ENCODE measurements at places on chromosomes 6 and 20.
A peak's percentile ranks its signal among the peaks of the same experiment; 100 is the strongest.

GRCh38 chr6:105509506-105510331 lies 106.8 kb upstream of the PREP start:
- DNase-seq = no peak

- peak; percentile 38 for DNase-seq
These were observed 3.4 kb upstream of the TBC1D7 start for GRCh38 chr6:13331516-13332348.

DNA sequence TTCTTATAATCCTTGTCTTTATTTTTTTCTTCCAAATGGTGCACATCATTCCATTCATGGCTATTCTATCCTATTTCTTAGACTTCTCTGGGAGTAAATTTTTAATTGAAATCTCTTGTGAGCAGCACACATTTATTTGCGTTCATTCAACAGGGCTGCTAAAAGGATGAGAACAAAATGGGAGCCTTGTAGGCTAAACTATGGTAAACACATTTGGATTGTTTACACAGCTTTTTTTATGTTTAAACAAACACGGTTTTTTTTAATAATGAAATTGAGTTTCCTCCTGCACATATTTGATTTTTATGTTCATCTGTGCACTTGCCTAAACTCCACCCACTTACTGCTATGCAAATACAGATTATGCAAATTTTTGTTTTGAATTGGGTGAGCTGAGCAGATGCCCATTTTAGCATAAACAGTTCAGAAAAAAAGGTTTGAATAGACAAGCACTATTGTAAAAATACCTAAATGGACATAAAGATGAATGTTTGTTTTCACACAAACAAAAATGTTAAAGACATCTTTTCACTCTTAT lies 92.0 kb downstream of the OLIG3 start:
- peak; percentile 83 for DNase-seq

DNA sequence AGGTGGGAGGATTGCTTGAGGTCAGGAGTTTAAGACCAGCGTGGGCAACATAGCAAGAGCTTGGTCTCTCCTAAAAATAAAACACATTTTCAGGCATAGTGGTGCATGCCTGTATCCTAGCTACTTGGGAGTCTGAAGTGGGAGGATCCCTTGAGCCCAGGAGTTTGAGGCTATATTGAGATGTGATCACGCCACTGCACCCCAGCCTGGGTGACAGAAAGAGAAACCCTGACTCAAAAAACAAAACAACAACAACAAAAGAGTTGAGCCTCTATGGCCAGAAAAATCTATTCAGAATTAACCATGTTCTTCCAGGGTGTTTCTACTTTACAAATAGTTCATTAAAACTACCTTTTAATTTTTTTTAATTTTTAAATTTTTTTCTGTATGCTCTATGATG lies 60.6 kb downstream of the TIAM2 start:
- no peak for DNase-seq

DNA sequence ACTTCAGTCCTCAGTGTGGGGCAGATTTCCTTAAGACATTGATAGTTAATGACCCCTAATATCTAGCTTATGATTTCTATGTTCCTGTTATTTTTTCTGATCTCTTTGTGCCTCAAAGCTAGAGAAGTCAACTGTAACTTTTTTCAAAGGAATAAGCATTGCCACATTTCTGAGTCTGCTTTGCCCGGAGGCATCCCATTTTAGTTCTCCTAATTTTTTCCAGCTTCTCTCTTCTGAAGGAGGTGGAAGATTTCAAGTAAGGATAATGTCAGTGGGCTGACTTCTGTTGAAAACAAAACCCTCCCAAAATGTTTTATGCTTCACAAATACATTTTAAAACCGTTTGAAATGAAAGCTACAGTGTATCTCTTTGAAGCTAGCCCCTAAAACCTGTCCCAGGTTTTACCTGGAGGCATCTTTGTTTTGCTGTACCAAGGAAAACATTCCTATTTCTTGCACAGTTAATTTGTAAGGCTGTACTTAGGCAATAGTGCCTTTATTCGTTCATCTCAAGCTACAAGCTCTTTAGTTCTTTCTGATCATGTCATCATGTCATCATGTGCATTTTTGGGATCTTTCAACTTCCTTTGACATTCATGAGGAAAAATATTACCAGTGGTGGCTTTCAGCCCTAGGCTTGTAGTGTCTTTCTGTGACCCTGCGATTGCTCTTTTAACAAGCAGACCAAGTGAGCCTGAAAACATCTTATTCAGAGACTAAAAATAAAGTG lies 45.7 kb downstream of the TSPYL4 start:
- DNase-seq = no peak

DNA sequence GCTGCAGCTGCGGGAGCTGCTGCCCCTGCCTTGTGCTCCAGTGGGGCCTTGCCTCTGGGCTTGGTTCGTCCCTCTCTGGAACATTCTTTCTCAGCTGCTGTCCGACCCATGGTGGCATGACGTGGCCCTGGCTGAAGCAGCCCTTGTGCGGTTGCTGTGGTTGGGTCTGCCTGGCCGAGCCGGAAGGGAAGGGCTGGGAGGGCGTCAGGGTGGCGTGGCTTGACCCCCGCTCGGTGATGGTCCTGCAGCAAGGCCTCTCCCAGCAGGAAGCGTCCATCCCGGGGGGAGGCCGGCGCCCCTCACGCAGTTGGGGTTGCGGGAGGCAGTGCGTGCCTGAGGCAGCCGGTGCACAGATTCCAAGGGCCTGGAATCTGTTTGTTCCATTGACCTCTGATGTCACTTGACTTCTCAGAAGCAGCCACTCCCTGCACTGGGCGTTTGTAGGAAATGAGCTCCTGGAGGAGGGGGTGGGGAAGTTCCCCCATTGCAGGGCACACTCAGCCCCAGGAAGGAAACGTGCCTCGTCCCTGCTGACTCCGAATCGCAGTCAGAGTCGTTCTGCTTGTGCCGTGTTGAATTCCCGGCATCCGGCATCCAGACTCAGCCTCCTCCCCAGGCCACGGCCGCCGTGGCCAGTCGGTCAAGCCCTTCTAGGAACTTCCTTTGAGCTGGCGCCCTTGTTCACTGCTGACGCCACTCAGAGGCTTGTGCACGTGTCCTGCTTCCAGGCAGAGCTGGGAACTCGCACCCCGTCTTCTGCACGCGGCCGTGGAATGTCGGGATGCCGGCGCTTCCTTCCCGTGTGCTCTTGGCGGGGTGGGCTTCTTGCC lies 9.7 kb upstream of the TNFRSF6B start:
- no peak for DNase-seq

- no peak for DNase-seq
These were observed 2.1 kb downstream of the AVP start for GRCh38 chr20:3082306-3082951.

GRCh38 chr20:4920131-4920530 lies 81.2 kb downstream of the SLC23A2 start:
- DNase-seq = no peak

DNA sequence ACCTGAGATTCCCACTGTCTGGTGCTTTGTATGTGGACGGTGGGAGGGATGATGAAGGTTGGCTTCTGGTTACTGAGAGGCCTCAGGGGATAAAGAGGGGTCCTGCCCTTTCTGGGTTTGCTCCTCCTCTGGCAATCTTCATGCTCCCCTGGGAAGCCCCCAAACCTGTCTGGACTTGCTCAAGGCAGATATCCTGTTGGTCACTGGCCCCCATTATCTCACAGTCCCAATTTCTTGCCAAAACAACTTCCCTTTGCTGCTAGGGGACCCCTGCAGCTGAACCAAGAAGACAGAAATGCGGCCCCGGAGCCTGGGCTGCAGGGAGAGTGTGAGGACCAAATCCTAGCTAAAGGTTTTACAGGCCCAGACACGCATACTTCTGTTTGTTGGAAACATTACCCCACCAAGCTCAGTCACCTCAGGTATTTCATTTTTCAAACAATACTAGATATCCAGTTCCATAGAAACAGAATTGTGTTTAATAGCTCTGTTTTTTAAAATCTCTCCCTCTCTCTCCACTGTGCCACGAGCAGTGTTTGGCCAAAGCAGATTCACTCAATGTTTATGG lies 63.4 kb upstream of the MRPS10 start:
- DNase-seq = no peak

- DNase-seq = no peak
These were observed 61.6 kb downstream of the GRM1 start for GRCh38 chr6:146090474-146090873.

- DNase-seq = no peak
These were observed 154.4 kb downstream of the TTLL2 start for GRCh38 chr6:167479301-167479700.
